ENCODE measurements at places on chromosomes 16 and 17.

DNA sequence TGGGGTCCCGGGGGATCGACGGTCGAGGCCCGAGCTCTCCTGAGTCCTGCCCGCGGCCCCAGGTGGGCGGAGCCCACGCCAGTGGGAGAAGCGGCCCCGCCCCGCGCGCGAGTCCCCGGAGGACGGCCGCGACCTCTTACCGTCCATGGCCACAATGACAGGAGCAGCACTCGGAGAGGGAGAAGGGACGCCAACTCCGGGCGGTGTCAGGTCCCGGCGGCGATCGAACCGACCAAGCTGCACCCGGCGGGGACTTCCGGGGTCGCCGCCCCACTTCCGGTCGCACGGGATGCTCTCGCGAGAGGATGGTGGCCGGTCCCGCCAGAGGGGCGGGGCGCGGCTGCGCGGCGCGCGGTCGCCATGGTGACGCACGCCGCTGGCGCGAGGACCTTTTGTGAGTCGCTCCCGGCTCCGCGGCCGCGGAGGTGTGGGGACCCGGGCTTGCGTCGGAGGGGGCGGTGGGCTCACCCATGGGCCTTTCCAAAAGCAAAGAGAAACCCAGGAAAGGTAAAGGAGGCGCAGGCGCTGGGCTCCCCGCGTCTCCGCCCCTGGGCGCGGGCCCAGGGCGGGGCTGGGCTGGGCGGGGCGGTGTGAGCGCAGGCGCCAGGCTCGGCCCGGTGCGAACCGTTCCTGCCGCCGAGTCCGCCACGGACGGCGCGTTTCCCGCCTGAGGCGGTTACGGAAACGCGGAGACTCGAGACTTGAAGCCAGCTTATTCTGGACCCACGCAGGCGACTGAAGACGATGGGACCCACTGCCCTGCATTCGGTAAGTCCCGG lies at the start of the genes CHMP1A and SPATA33:
Gene CHMP1A, minus strand, starts transcription at position 267 of the 779 bp plus-strand sequence. Its CDS starts 120 bp downstream, at position 147.
Gene SPATA33, plus strand, starts transcription at position 395 of the 779 bp plus-strand sequence. Its CDS starts 76 bp downstream, at position 471.
- peak; percentile 39 for DNase-seq

GRCh38 chr16:88936556-88937205 lies 40.3 kb downstream of the CBFA2T3 start:
- no peak for DNase-seq

- no peak for DNase-seq
Observed at GRCh38 chr17:31645351-31645750, 213.7 kb downstream of the COPRS start.

DNA sequence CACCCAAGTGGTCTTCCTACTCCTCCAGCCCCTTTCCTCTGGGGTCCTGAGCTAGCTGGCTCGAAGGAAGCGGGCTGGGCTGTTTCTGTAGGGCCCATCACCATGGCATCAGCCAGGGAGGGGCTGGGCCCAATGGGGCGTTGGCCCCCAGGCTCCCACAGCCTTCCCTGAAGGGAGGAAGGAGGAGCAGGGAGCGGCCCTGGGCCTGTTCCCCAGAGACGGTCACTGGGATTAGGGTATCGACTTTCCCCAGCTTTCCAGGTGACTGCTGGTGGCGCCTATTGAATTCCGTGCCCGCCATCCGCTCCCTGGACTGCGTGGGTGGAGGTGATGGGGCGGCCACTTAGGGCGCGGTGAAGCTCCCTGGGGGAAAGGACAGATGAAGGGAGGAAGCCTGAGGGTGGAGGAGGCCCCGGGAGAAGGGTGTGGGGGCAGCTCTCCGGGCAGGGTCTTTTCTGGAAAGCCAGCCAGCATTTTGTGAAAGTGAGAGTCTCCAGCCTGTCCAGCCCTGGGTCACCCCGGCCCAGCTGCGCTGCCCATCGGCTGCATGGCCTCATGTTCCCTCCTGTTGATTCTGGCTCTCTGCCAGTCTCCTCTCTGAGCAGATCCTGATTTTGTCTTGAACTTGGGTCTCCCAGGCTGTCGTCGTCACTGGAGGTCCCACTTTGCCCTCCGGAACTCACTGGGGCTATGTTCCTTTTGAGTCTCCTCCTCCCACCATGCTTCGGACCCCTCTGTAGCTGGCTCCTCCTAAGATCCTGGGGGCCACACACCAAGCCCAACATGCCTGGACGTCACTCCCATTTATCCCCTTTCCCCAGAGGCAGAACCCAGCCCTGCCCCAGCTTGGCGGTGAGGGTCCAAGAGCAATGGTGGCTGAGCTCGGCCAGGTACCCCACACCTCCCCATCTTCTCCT lies 9.8 kb downstream of the NHERF1 start:
- no peak for DNase-seq

DNA sequence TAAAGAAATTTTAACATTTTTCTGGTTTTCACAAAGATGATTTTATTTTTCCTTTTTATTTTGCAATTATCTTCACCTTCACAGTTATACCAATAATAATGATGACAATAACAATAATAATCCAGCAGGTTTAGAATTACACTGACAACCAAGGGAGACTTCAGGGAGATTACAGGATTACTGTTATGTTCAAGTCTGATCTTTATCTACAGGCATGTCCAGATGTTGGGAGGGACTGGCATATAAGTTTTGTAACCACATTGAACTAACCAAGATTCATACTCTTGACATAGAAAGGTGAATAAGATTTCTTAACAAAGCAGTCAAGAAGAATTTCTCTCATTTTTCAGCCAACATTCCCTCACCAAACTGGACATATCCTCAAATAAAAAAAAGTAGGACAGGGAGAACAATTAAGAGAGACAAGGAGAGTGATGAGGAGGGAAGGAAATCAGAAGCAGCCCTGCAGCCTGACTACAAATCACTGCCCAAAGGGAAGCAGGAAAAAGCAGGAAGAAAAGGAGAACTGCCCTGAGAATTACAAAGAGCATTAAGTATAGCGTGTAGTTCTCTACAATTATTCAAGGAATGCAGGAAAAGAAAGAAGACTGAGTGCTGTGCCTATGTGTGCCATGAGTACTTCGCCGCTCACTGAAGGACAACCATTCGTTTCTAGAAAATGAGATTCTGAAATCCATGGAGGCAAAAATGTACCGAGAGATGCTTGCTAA lies 155.7 kb upstream of the C17orf78 start:
- no peak for DNase-seq

GRCh38 chr17:80755650-80756405 lies 211.2 kb downstream of the RPTOR start:
- DNase-seq, result no peak

GRCh38 chr17:78621720-78622490 lies 44.7 kb upstream of the DNAH17 start:
- DNase-seq, result no peak

- no peak for DNase-seq
Observed at GRCh38 chr17:36727577-36727976, 126.2 kb downstream of the MRM1 start.

DNA sequence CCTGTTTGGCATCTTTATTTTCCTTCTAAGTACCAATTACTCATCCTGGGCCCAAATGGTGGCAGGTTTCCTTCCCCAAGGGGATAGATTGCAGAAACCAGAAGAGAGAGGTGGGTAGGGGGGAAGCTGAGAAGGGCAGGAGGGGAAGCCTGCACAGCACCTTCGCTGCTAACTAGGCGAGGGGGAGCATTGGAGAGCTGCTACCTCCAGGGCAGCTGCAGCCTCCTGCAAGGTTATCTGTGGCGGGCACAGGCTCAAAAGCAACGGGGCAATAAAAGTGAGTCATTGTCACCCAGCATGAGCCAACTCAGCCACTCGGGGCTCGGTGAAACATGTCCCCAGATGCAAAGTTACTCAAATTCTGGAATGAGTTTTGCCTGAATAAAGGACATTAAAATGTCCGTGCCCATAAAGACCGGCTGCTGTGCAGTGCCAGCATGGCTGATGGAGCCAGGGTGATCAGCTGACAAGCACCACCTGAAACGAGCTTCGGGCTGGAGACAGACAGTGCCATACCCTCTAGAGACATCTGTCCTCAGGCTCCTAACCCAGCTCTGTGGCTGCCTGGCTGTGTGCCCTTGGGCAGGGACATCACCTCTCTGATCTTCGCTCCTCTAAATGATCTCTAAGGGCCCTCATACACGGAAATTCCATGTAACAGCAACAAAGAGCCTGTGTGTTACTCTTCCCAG lies 68.1 kb upstream of the GRIN2A start:
- no peak for DNase-seq

- DNase-seq, result no peak
Observed at GRCh38 chr17:57502811-57503241, 242.3 kb downstream of the CCDC182 start.

GRCh38 chr16:74740795-74741304 lies 33.8 kb downstream of the FA2H start:
- DNase-seq, result no peak

GRCh38 chr17:63356337-63356757 lies 89.8 kb downstream of the CYB561 start:
- peak; percentile 76 for DNase-seq

DNA sequence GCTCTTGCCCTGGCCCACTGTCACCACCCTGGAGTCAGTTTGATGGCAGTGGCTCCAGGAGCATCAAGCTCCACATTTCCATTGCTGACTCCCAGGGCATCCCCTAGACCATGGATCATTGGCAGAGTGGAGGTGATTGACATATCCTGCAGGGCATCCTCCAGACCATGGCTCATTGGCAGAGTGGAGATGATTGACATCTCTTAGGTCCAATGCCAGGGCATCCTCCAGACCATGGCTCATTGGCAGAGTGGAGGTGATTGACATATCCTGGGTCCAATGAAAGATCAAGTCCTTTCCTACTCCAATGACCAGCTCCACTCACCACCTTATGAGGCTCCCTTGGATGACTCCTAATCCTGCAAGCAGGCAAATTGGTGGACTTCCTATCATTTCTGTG lies 174.3 kb upstream of the NLRP1 start:
- no peak for DNase-seq

- DNase-seq, result no peak
Observed at GRCh38 chr16:13351181-13351580, 449.8 kb downstream of the SHISA9 start.

GRCh38 chr17:76193591-76193990 lies 46.7 kb downstream of the RNF157 start:
- no peak for DNase-seq

DNA sequence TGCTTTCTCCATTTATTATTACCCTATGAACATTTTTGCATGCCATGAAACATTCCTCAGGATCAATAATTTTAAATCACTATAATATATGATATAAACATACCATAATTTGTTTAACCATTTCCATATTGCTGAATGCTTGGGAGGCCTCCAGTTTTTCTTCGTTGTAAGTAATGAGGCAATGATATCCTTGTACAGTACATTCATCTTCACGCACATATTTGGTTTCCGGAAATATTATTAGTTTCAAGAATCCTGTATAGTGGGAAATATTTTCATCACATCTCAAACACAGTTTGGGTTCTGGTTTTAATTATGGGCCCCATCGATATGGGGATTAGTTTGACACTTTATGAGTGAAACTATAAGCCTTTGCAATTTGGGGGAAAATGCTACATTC lies 135.4 kb downstream of the HS3ST3B1 start:
- no peak for DNase-seq

DNA sequence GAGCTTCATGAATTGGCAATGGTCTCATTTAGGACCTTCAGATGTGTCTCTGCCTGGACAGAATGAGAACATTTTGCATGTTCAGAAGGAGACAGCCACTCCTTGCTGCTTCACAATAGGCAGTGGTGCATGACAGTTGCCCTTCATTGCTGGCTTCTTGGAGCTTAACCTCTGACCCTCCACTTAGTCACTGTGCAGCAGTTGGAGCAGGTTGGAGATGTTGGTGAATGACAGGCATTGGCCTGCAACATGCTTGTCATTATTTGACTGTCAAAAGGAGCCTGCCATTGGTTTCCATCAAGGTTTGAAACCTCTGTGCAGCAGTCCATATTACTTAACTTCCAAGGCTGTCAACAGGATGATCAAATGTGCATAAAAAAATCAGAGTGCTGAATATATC lies 22.7 kb downstream of the FTO start:
- no peak for DNase-seq

- DNase-seq, result no peak
Observed at GRCh38 chr16:89325861-89326471, 108.5 kb downstream of the ZNF778 start.

DNA sequence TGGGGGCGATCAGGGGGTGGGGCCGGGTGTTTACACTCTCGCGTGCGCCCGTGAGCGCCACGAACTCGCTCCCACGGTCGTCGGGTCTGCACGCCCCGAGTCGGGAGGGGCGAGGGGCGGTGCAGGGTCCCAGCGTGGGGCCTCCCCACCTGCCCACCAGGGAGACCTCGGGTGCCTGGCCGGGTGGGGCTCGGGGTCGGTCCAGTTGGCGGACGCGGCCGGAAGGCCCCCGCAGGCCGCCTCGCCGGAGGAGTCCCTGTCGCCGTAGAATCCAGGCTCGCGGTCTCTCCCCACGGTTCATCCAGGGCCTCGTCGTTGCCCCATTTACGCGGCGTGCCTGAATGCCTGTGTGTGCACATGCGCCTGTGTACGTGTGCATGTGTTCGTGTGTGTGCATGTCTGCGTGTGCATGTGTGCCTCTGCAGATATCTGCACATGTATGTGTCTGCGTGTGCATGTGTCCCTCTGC lies 510 bp upstream of the RAB40B start:
- no peak for DNase-seq

GRCh38 chr17:27475070-27475673 lies 18.9 kb downstream of the KSR1 start:
- no peak for DNase-seq

DNA sequence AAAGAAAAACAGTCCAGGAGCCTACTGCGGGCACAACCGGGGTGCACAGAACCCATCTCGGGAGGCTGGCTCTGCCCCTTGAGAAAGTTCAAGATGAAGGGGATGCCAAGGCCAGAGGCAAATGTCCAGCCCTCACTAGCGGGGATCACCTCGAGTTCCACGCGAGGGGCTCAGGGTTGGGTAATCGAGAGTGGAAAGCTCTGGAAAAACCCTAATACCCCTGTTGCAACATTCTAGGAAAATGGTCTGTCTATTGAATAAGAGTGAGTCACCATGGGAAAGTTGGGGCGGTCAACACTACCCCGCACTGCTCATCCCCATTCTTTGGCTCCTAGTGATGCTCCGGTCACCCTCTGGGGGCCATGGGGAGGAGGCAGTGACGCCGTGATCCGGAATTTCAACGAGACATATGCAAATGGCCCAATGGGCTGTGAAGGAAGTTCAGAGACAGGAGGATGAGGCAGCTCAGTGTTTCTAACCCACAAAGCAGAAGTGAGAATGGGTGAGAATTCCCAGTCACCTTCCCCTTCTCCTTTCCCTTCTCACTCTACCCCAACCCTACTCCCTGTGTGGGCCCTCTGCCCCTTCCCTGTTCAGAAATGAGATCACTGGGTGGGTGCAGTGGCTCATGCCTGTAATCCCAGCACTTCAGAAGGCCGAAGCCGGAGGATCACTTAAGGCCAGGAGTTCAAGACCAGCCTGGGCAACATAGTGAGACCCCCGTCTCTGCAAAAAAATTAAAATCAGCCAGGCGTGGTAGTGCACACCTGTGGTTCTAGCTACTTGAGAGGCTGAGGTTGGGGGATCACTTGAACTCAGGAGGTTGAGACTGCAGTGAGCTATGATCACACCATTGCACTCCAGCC lies 22.4 kb downstream of the SOCS3 start:
- no peak for DNase-seq

- DNase-seq, result no peak
Observed at GRCh38 chr16:23650674-23651416, 9.6 kb downstream of the DCTN5 start.

GRCh38 chr17:78141437-78142118 lies 4.6 kb upstream of the C17orf99 start:
- DNase-seq, result no peak
